ENCODE measurements at places on chromosomes 7 and 10.

- DNase-seq, result no peak
These were observed 73.5 kb downstream of the TBXAS1 start for GRCh38 chr7:139902436-139903102.

GRCh38 chr10:78541481-78542140 is 507.9 kb downstream of the RPS24 start:
- DNase-seq, result no peak

DNA sequence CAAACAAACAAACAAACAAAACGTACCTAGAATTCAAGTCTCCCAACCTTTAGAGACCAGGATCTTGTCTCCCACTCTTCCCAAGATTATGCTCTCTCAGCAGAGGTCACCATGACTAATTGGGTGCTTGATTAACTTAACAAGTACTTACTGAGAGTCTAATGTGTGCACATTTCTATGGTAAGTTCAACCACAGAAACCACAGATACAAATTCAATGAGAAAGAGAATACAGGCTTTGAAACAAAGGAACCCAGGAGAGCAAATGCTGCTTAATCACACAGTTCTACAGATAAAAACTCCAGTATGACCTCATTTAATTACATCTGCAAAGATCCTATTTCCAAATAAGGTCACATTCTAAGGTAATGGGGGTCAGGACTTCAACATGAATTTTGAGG is 142.8 kb downstream of the DNAJC1 start:
- no peak for DNase-seq

DNA sequence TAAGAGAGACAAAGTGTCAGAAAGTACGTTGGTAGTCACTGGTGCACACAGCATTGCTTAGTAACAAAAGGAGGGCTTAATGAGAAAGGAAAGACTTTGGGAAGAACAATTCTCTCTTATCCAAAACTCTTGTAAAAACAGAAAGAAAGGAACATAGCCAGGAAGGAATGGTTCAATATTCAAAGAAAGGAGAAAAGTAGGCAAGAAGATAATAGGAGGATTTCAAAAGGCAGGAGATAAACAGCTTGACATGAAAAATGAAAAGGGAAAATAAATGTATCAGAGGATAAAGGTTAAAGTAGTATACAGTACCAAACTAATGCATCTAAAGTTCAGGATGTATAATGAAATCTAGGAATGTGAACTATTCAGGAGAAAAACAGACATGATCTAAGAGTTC is 20.1 kb downstream of the ZFAND4 start:
- no peak for DNase-seq

DNA sequence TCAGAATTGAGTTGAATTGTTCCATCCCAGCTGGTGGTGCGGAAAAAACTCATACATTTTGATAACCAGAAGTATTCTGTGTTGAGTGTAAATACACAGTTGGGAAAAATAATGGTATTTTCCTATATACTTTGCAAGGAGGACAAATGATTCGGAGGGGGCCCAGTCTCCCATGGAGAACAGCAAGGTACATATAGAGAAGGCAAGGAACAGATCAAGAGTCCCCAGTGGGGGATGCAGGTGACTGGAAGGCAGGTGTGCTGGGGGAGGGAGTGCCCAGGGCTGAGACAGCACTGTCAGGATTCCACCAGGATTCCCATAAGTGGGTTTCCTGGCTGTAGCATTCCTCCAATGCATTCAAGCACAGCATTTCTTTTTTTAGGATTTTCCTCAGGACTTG is 10.8 kb upstream of the ADCY1 start:
- no peak for DNase-seq

- no peak for DNase-seq
These were observed 1056.8 kb downstream of the SORCS1 start for GRCh38 chr10:106107706-106108105.

DNA sequence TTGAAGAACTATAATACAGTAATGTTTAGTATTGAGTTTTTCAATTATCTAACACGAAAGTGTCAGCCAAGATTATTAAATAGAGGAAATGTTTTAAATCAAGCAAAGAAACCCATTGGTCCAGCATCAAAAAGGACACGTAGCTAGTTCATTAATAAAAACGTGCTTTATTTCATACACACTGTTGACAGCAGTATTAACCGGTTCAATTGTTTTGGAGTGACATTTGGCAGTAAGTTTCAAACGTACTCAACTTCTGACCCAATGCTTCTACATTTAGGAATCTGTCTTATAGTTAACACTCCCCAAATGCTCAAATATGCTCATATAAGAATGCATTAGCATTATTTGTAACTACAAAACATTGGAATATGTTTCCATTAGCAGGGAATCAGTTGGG is 41.3 kb downstream of the SLC16A12 start:
- DNase-seq, result no peak

- peak; percentile 8 for DNase-seq
These were observed 829 bp upstream of the RPA3 start for GRCh38 chr7:7719236-7719635.

DNA sequence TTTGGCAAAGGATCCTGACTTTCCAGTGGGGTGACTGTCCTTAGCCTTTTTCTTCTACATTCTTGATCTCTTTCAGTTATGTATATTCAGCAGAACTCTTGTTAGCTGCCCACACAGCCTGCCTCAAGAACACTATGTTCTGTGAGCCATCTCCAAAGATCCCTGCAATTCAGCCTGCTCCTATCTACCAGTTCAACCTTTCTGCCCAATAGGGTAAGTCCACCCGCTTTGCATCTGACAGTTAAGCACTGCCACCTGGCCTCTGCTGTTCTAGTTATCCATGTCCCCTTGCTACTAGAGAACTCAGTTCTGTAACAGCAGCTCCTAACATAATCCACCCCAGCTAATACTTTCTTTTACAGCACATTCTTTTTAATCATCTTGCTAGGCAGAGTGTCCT is 13.5 kb downstream of the OR9A2 start:
- no peak for DNase-seq

DNA sequence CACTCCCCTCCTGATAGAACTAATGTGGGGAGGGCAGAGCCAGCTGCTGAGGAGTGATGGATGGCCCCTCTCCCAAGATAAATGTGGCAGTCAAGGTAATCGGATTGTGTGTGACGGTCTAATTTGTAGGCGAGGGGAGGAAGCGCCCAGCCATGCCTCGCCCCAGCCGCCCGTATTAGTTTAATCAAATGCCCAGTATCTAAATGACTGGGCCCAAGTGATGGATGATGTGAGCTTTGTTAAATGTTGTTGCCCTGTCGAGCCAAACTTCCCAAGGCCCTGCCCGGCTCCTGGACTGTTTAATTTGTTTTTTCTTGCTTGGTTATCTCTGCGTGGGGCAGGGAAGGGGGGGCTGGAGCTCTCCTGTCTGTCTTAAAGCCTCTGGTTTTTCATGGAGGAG is 88.4 kb upstream of the PPIF start:
- no peak for DNase-seq

- DNase-seq, result no peak
These were observed 19.9 kb downstream of the ZNRF2 start for GRCh38 chr7:30304177-30304884.

- DNase-seq, result no peak
These were observed 1120.0 kb downstream of the SORCS1 start for GRCh38 chr10:106044503-106044902.

GRCh38 chr10:98295401-98295811 is 27.4 kb upstream of the LOXL4 start:
- DNase-seq, result no peak

DNA sequence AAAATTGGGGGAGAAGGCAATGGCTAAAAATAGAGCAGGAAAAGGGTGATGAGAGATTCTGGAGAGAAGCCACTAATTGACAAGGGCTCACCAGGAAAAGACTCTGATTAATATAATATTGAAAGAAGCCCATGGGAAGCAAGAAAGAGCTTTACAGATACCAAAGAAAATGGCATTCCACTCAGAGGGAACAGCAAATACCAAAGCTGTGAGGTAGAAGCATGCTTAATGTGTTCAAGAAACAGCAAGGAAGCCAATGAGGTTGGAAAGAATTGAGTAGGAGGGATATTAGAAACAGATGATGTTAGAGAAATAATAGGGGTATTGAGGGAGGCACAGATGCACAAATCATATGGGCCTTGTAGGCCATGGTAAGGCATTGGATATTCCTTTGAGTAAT is 130.1 kb downstream of the MYO3A start:
- no peak for DNase-seq

DNA sequence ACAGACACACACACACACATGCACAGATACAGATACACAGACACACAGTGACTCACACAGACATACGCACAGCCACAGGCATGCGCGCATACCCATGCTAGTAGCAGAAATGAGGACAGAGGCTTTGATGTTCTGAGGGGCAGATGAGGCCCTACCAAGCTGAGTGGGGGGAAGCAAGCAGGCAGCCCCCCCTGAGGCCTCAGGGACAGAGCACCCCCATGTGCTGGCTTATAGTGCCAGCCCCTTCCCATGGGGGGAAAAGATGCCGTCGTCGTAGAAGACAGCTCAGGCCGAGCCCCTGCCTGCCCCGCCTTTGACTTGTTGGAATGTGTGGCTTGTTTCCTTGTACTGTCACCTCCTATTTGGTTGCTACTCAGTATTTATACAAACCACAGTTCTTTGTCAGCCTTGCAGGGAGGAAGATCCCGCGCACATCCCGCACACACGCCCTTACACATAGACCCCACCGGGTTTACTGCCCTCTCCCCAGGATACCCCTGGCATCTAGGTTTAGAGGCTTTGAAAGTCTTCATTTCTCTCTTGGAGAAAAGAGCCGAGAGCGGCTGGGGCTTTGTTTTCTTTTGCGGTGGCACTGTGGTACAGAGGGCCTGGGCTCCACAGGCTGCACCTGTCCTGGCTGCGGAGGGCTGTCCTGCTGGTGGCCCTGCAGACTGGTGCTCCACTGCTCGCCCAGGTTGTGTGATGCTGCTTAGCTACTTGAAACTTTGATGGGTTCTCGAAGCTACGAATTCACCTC is 112.5 kb downstream of the DOCK1 start:
- no peak for DNase-seq

- peak; percentile 72 for DNase-seq
These were observed 25.4 kb upstream of the PRXL2A start for GRCh38 chr10:80382989-80383388.

DNA sequence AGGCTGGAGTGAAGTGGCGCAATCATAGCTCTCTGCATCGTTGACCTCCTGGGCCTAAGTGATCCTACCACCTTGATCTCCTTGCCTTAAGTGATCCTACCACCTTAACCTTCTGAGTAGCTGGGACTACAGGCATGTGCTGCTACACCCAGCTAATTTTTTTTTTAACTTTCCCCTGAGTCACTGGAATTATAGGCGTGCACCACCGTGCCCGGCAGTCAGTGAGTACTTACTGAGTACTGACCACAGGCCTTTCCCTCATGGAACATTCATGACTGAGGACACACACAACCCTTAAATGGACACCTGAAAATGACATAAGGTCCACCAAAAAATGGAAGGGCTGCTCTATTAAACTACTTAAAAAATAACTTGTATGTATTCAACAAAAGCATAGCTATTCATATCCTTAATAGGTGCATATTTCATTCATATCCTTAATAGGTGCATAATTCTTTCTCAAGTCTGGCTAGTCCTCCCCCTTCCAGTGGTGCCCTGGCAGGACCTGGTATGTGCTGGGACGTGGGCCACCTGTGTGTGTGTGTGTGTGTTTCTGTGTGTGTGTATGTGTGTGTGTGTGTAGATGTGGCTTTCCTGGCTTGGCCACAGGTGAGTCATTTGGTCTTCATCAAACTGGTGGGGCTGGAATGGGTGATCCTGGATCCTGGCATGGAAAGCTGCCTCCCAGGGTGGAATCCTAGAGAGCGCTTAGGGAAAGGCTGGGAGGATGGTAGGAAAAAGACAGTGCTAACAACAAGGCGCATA is 3.5 kb downstream of the FAM180A start:
- no peak for DNase-seq

GRCh38 chr10:65501259-65501658 is 1424.6 kb upstream of the LRRTM3 start:
- DNase-seq, result no peak

DNA sequence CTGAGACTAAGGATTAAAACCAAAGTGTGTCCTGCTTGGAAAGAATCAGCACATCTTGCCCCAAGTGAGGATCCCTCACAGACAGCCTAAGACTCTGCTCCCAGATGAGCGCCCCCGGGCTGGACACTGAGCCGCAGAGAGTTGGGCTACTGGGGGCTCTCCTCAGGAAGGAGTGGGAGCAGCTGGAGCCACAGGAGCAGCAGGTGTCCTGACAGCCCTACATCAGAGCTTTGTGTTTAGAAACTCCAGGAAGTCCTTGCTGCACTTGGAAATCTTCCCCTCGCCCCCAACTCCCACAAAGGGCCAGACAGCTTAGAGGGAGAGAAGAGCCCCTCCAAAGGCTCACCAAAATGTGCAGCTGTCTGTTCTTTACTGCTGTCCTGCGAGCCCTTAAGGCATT is 172.2 kb downstream of the HERPUD2 start:
- DNase-seq, result no peak

DNA sequence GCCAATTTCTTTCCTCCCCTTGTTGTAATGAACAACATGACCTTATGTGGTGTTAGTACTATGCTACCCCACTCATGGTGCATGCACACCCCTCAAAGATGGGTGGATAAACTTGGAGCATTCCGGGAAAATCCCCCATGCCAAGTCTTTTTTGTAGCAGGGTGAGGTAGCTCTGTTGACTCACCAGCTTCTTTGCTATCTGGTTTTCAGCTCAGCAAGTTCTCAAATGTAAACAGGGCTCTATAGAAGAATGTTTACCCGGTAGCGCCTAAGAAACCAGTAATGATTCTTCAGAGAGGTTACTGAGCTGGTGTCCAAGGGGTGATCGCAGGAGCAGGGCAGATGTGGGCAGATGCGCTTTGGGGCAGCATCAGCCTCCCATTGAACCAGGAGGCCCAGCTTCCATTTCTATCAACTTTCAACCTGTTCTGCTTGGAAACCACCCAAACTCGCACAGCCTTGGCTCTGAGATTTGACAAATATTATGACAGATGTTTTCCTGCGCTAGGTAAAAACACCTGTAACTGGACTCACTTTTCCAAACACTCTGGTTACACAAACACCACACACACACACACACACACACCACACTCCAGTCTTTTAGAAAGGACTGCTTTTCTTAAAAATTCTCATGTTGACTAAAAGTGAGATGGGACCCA is 87.8 kb downstream of the ZRANB1 start:
- DNase-seq, result no peak

DNA sequence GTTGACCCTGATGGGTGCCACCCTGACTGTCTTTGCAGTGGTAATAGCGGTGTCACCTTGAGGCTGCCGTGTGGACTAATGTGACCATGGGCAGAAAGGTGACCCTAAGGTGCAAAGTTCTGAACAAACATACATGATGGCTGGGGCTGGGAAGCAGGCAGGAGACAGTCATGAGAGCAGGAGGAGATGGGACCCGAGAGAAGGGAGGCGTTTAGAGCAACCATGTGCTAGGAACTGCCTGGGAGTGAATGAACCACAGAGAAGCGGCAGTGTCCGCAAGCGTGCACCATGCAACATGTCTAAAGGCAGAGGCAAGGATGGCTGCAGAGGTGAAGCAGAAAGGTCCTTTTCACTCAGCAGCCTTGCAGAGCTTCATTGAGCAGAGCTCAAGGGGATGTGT is 113.1 kb upstream of the GDF10 start:
- DNase-seq, result no peak

GRCh38 chr7:30321089-30321881 is 36.9 kb downstream of the ZNRF2 start:
- DNase-seq, result no peak

All from CD4-positive, alpha-beta T cell (primary cell).